ENCODE measurements at places on chromosomes 13 and 19.

- no peak for DNase-seq
Observed at GRCh38 chr19:14072535-14073260, at the start of gene MISP3. Gene MISP3, plus strand, starts transcription at chr19:14072786. Its CDS starts 524 bp downstream, at chr19:14073310.

DNA sequence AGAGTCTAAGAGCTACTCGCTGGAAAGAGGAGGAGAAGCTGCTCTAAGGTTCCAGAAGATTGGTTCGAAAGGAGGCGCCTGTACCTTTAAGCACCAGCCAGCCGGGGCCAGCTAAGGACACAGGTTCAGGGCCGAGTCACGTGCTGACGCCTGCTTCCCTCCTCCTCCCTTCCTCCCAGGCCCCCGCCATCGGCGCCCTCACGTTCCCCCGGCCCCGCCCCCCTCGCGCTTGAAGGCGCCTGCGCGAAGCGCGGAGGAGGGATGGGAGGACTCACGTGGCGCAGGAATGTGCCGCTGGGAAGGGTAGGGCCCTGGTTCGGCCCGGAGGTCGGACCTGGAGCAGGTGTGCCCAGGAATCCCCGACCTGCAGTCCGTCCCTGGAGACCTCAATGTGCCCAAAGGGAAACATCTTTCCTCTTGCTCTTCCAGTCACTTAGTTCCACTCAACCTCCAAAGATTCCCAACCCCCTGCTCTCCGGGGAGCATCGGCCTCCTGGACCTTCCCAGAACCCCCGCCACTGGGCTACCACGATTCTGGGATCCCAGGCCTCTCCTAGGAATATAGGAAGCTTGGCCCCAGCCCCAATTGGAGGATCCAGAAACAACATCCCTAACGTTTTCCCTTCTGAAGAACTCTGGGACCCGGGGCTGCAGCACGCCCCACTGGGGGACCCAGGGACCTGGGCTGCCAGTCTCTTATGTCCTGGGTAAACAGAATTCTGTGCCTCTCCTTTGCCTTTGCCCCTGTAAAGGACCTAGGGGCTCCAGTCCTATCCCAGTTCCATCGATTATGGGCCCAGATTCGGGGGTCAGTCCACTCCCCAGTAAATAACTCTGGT, 2.5 kb downstream of the DBP start:
- DNase-seq, result peak; percentile 64

GRCh38 chr13:36717966-36718545, 44.2 kb downstream of the SERTM1 start:
- DNase-seq, result no peak

GRCh38 chr13:109110159-109110558, 480.7 kb downstream of the MYO16 start:
- DNase-seq, result no peak

DNA sequence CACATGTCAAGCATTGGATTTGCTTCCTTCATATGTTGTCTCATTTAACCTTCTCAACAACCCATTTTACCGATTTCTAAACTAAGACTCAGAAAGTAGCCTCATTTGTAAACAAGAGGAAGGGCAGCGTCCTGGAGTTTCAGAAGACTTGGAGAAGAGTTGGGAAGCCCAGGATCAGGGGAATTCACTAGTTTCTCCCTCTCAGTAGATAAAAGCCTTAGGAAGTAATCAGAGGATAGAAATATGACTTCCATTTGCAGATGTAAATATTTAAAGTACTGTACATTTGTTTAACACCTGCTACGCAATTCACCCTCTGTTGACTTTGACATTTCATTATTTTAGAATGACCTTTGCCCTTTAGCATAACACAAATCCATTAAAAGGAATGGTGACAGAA, 216.4 kb downstream of the DCT start:
- DNase-seq, result no peak

DNA sequence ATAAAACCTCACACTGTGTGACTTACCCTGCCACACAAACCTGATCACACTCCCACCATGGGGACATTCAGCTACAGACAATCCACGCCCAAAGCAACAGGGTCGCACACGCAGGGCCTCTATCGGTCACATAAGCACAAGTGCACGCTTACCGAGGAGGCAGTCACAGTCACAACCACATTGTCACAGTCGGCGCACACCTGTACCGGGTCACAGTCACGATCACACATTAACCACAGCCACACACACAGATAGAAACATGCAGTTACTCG, 579 bp downstream of the ZNF566 start:
- DNase-seq, result no peak

- DNase-seq, result no peak
Observed at GRCh38 chr19:41441321-41441945, 1.5 kb upstream of the ERICH4 start.

DNA sequence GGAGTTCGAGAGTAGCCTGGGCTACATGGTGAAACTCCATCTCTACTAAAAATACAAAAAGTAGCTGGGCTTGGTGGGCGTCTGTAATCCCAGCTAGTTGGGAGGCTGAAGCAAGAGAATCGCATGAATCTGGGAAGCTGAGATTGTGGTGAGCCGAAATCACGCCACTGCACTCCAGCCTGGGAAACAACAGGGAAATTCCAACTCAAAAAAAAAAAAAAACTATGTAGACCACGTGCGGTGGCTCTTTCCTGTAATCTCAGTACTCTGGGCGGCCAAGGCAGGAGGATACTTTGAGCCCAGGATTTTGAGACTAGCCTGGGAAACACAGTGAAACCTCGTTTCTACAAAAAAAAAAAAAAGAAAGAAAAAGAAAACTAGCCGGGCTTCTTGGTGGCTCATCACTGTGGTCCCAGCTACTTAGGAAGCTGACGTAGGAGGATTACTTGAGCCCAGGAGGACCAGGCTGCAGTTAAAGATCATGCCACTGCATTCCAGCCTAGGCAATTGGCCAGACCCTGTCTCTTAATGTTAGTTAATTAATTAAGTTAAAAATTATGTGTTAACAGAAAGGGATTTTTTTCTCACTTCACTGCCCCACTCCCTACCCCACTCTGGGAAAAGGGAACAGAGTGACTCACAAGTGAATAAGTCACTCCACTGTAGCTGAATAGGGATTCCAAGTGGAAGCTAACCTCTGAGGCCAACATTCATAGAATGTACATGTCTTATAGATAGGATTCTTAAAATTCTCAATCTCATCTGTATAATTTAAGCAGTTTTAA, 2.2 kb downstream of the ZNF83 start:
- DNase-seq, result peak; percentile 89

DNA sequence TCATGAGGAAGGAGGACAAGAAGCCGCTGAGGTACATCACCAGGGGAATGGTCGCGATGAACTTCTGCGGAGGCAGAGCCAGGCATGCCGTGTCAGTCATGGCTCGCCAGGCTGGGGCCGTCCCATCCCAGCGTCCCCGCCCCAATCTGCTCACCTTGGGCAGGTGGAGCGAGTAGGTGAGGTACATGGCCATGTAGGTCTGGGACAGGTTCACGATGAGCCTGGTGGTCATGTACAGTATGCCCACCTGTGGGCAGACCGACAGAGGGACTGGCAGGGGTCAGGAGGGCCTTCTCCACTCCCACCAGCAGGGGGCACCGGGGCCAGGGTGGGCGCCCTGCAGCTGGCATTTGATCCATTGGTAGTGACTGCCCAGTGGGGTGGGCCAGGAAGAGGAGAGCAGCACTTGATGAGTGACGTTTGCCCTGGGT, 8.3 kb downstream of the TEKTIP1 start:
- no peak for DNase-seq

DNA sequence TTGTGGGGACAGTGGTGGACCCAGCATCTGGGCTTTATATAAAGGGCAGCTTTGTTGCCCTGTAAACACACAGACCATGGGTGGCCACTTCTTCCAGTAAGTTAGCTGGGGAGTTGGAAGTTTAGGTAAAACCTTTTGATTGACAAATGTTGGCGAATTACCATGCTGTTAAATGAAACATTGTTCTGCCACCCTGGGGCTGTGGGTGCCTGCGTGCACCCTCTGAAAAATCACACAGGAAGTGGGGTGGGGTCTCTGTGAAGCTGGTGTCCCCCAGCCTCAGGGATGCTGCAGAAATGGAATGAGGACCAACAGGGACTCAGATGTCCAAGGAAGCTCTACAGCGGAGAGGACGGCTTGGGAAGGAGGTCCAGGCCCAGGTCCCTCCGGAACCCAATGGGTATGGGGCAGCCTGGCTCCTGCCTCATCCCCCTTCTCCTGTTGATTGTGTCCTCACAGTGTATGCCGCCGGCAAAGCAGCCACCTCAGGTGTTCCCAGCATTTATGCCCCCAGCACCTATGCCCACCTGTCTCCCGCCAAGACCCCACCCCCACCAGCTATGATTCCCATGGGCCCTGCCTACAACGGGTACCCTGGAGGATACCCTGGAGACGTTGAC, 2.8 kb upstream of the USF2 start:
- no peak for DNase-seq

DNA sequence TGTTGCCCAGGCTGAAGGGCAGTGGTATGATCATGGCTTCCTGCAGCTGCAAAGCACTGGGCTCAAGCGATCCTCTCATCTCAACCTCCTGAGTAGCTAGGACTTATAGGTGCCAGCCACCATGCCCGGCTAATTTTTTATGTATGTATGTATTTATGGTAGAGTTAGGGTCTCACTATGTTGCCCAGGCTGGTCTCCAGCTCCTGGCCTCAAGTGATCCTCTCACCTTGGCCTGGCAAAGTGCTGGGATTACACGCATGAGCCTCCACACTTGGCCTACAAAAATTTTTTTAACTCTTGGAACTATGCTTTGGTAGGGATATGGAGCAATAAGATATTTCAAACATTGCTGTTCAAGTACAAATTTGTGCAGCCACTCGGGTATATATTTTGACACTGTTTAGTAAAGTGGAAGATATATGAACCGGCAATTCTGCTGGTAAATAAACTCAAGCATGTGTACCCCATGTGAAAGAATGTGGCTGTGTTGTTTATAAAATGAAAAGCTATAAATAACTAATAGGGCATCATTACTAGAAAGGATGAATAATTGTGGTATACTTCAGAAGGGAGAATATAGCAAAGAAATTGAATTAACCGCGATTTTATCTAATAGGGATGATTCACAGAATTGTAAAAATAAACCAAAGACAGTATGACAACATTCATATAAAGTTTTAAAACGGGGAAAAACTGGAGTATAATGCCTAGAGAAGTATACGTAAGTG, 1.1 kb downstream of the ZNF566 start:
- no peak for DNase-seq

GRCh38 chr19:5186293-5187050, 154.1 kb downstream of the PTPRS start:
- no peak for DNase-seq

DNA sequence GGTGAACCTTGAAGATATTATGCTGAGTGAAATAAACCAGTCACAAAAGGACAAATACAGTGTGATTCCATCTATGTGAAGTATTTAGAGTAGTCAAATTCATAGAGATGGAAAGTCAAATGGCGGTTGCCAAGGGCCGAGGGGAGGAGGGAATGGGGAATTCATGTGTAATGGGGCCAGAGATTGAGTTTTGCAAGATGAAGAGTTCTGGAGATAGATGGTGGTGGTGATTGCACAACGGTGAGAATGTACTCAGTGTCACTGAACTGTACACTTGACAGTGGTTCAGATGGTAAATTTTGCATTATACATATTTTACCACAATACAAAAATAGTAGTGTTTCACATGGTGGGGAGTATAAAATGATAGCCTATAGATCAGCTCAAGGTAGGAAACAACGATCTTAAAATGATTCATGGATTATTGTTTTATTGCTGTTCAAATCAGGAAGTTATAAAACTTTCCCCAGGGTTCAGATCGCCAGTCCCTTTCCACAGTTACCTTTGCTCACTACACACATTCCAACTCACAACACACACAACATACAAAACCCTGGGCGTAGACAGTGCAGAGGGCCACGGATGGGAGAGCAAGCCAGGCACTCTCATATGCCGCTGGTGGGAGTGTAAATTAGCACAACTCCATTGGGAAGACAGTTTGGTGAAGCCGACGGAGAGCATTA, 219.9 kb downstream of the ZIC5 start:
- no peak for DNase-seq

DNA sequence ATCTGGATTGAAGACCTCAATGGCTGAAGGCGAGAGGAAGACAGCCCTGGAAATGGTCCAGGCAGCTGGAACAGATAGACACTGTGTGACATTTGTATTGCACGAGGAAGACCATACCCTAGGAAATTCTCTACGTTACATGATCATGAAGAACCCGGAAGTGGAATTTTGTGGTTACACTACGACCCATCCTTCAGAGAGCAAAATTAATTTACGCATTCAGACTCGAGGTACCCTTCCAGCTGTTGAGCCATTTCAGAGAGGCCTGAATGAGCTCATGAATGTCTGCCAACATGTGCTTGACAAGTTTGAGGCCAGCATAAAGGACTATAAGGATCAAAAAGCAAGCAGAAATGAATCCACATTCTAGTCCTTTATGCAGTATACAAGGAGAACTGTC, 1.2 kb downstream of the POLR1D start:
- no peak for DNase-seq

- no peak for DNase-seq
Observed at GRCh38 chr19:15238639-15239155, 6.4 kb upstream of the EPHX3 start.

DNA sequence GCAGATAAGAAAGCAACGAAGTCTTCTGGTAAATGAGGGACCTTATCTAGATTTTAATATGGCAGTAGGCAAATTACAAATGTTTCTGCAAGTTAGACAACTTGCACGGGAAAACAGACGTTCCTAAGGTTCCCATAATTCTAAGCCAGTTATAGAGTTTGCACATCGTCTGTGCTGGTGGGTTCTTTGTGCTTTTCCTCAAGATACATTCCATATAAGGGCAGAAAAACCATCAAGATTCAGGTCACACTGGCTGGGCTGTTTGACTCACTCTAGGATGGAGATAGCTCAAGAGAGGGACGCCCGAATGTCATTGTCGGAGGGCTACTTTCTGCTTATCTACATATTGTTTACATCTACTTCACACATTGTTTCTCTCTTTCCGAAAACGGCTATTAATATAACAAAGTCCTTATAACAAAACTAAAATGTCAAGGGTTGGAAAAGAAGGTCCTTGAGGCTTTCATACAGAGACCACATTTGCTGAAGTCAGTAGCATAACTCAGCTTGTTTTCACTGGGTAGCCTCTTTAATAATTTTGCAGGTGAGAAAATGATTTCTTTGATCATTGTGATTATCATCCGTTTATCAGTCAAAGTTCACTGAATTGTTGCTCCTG, 44.4 kb downstream of the SOX1 start:
- DNase-seq, result no peak

DNA sequence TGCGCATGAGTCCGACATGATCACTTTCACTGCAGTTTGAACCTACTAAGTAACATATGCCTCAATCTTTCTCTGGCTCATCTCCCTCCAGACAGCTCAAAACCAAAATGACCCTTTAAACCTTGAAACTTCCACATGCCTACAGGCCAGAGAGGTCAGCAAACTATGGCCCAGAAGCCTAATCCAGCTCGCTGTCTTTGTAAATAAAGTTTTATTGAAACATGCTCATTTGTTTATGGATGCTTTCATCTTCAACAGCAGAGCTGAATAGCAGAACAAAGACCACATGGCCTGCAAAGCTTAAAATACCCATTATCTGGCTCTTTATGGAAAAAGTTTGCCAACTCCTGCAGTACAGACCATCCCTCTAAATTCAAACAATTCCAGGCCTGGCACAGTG, 15.6 kb downstream of the FBXO46 start:
- DNase-seq, result no peak

- no peak for DNase-seq
Observed at GRCh38 chr13:99813336-99814095, 158.1 kb downstream of the ZIC5 start.

Measured in epithelial cell of proximal tubule (primary cell).